ENCODE measurements at places on chromosomes 13 and 19.

DNA sequence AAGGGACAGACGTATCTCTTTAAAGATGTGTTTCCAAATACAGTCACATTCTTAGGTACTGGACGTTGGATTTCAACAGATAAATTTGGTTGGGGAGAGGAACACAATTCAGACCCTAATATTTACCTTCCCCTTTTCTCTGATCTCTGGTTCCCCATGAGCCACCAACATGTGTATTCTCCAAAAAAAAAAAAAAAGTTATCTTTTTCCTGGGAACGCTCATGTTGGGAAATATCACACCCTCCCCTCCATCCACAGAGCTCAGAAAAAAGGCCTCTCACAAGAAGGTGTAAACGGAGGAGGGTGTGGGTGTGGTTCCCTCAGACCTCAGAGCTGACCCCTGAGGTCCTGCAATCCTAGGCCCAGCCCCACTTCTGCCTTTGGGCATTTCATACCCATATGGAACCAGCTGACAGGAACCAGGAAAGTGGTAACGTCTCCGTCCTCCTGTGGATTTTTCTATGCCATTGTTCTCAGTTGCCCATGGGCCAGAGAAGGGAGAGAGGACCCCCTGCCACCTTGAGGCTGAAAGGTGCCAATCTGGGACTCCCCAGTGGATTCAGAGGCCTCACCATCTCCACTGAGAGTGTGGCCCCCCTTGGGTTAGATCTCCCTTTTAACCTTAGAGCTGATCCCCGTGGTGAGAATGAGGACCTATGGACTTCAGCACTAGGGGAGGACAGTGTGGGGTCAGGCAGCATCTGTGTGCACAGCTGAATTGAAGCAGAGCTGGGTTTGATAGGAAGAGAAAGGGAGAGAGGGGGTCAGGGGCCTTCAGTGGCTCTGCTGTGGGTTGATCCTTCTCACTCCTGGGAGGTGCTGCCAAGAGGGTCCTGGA is 8.4 kb upstream of the SIGLEC12 start:
- no peak for DNase-seq

DNA sequence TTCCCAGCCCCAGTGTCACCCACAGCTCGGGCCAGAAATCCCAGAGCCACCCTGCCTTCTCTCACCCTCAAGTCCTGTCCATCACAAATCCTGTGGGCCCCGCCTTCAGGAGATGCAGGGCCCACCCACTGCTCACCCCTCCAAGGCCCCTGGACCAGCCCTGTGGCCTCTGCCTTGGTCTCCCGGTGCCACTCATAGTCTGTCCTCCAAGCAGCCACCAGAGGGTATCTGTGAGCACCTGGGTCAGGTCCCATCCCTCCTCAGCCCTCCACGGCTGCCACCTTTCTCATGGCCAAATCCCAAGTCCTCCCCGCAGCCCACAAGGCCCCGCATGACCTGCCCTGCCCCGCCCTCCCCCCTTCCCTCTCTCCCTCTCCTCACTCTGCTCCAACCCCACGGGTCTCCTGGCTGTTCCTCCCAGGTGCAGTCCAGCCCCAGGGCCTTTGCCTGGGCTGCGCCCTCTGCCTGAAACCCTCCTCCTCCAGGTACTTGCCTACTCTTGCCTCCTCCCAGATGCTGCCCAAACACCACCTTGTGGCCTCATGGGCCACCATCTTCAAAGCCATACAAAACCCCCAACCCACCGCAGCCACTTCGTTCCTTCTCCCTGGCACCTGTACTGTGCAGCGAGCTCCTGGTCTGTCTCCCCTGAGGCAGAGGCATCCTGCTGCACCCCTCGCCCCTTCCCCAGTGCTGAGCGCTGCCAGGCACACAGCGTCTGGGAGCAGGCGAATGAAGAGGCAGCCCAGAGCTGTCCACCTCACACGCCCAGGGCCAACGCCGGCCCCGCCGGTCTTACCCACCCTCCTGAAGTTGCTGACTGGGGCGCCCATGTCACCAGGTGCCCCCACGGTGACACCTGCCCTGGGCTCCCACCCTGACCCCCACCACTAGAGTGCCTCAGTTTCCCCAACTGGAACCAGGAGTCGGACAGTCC is 13.2 kb upstream of the UQCR11 start:
- peak; percentile 31 for DNase-seq

DNA sequence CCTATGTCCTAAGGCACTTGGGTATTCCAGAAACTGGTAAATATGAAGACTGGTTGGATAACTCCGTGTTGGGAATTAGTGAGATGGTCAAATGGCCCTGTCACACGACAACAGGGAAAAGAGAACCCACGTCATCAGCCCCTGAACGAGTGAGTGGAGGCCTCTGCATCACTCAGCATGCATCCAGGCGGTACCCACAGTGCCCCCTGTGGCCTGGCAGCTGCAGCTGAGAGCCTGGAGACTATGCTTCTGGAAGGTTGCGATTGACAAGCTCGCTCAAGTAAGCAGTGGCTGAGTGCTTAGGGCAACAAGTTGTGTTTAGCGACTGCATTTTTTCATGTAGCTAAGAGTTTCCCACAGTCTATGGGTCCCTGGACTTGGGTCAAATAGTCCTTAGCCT is 55.9 kb downstream of the COL4A2 start:
- DNase-seq, result no peak

DNA sequence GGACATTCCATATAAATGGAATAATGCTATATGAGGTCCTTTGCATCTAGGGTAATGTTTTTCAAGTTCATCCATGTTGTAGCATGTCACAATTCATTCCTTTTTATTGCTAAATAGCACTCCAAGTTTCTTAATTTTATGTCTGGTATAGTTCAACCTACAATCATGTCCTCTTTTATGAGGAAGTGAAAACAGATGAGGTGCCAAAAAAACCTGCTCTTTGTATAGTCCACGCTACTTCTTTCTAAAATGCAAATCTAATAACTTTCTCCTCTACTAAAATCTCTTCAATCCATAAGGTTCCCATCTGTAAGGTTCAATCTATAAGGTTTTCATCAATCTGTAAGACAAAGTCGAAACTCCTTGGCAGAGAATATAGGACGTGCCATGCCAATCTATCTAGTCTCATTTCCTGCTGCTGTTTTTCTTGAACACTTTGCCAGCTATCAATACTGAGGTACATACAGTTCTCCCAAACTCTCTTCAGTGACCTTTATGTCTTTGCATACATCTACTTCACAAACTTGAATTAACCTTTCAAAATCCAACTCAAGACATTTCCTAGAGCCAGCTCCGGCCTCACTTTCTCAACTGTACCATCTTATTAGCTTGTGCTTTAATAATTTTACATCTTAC is 33.7 kb downstream of the INTS6 start:
- DNase-seq, result no peak

- DNase-seq, result no peak
Observed at GRCh38 chr19:10805065-10805757, 30.8 kb downstream of the TMED1 start.

GRCh38 chr13:78978381-78978998 is 319.5 kb upstream of the OBI1 start:
- DNase-seq, result peak; percentile 45

- DNase-seq, result no peak
Observed at GRCh38 chr19:40709817-40710216, 6.9 kb downstream of the COQ8B start.

DNA sequence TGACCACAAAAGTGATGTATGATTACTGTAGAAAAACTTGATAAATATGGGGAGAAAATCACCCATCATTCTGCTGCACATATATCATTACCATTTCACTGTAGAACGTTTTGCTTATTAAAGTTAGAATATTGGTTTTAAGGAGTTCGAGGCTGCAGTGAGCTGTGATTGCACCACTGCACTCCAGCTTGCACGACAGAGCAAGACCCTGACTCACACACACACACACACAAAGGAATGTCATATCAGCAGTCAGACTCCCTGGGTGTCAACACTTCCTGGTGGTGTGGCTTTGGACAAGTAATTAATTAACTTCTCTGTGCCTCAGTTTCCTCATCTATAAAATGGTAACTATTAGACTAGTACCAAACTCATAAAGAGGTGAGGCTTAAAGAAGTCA is 11.3 kb upstream of the PNMA8A start:
- DNase-seq, result no peak

DNA sequence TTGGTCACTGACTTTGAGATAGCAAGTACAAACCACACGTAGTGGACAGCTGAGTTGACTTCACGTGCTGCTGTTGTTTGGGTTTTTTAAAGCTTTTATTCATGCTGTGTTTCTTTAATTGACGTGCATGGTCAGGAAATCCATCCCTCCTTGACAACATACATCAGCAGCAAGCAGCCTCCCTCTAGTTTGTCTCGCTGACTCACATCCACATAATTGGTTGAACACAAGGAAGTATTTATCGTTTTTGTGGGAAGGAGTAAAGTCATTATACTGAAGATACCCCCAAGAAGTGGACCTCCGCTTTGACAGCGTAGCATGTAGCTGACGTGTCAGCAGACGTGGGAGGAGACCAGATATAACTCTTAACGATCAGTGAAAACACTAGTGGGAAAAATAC is 355.8 kb downstream of the MYO16 start:
- DNase-seq, result no peak

GRCh38 chr13:114219392-114219791 is 15.3 kb upstream of the CDC16 start:
- no peak for DNase-seq

- DNase-seq, result no peak
Observed at GRCh38 chr13:36870050-36870692, 49.9 kb downstream of the SMAD9 start.

DNA sequence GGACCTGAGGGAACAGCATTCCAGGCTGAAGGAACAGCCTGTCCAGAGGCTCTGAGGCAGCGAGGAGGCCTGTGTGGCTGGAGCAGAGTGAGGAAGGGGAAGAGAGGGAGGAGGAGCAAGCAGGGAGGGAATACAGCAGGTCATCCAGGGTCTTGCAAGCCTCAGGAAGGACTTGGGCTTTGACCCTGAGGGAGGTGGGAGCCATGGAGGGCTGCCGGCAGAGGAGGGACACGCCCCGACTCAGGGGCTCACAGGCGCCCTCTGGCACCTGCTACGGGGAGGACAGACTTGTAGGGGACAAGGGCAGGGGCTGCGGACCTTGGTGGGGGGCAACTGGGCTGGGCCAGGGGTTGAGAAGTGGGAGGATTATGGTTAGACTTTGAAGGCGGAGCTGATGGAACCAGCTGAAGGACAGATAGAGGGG is 4.7 kb downstream of the TINCR start:
- no peak for DNase-seq

GRCh38 chr13:48081739-48082138 is 13.2 kb downstream of the MED4 start:
- DNase-seq, result no peak

- no peak for DNase-seq
Observed at GRCh38 chr13:28573595-28574373, 78.9 kb upstream of the FLT1 start.

- no peak for DNase-seq
Observed at GRCh38 chr13:28651810-28652401, 7.0 kb upstream of the POMP start.

- DNase-seq, result no peak
Observed at GRCh38 chr19:36987091-36987490, 71.0 kb downstream of the ZNF568 start.

- no peak for DNase-seq
Observed at GRCh38 chr13:98961503-98962105, 16.3 kb downstream of the DOCK9 start.

GRCh38 chr13:71589032-71589431 is 278.0 kb downstream of the DACH1 start:
- no peak for DNase-seq

- no peak for DNase-seq
Observed at GRCh38 chr19:41564515-41565378, 11.2 kb upstream of the CEACAM21 start.

GRCh38 chr13:79405501-79405830 is 589 bp downstream of the RBM26 start:
- no peak for DNase-seq

DNA sequence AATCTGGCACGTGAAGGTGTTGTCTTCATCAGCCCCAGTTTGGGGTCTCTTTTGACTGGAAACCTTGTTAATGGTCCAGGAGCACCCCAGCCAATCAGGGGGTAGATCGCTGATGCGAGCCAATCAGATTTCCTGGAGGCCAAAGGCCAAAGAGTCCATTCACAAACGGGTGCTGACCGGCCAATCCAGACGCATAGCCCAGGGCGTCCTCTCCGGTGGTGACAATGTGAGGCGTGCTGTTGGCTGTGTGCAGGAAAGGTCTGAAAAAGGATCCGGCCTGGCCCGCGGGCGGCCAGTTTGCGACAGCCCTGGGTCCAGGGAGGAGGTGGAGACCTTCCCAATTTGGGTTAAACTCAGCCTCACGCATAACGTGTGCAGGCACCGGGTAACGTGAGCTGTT is 3.1 kb downstream of the MAST3 start:
- DNase-seq, result no peak
